ENCODE measurements at places on chromosomes 7 and 10.
A peak's percentile ranks its signal among the peaks of the same experiment; 100 is the strongest.

GRCh38 chr7:135238112-135238744, 4.6 kb downstream of the STRA8 start:
- no peak for DNase-seq

- DNase-seq, result no peak
Measured at GRCh38 chr10:48697821-48698764, 13.4 kb downstream of the WDFY4 start.

GRCh38 chr10:119502209-119502608, 40.3 kb downstream of the RGS10 start:
- no peak for DNase-seq

GRCh38 chr10:104485632-104486031, 132.0 kb downstream of the CFAP58 start:
- DNase-seq, result no peak

- no peak for DNase-seq
Measured at GRCh38 chr10:104935656-104936055, 294.6 kb downstream of the SORCS3 start.

GRCh38 chr7:51374936-51375335, 58.3 kb upstream of the COBL start:
- no peak for DNase-seq

DNA sequence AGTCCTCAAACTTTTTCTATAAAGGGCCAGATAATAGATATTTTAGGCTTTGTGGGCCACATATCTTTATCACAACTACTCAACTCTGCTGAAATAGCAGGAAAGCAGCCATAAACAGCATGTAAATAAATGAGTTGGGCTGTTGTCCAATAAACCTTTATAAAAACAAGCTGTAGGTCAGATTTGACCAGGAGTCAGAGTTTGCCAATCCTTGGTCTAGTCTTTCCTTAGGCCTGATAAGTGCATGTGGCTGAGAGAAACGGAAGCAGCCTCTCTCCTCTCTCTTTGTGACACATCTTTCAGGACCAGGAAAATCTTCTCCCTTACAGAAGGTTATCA, 724.5 kb downstream of the GRID1 start:
- no peak for DNase-seq

- DNase-seq, result no peak
Measured at GRCh38 chr7:86209036-86209435, 434.7 kb upstream of the GRM3 start.

DNA sequence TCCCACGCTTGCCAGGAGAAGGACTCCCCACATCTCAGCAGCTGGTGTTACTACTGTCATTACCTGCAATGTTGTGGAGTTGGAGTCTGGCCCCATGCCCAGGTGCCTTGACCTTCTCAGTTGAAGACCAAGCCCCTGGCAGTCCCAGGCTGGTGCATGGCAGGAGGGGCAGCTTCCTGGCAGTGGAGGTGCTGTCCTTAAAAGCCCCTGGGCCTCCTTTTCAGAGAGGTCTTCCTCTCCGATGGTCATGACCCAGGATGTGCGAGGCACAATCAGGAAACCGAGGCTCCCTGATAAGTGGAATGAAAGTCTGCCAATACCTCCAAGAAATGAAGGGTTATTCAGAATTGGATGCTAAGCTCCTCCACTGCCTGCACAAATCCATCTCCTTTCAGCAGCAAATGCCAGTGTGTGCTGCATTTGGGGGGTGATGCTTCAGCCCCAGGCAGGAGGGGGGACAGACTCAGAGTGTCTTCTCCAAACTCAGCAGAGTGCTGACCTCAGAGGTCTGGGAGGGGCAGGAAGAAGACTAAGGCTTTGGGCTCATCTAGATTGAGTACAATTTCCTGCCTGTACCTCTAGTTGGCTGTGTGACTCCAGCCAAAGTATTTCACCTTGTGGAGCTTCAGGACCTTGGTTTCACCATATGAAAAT, 97.0 kb upstream of the DDC start:
- DNase-seq, result no peak

- no peak for DNase-seq
Measured at GRCh38 chr10:4094751-4095150, 309.7 kb upstream of the KLF6 start.

GRCh38 chr10:16360001-16360400, 76.8 kb upstream of the PTER start:
- no peak for DNase-seq

DNA sequence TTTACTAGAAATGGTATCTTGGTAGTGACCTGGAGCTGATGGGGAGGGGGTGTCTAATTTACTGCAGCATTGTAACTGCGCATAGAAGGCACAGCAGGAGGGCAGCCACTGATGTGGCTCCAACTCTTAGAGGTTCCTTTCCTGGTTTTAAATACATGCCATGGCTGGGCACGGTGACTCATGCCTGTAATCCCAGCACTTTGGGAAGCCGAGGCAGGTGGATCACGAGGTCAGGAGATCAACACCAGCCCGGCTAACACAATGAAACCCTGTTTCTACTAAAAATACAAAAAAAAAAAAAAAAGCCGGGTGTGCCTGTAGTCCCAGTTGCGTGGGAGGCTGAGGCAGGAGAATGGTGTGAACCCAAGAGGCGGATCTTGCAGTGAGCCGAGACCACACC, 19.2 kb upstream of the SEC61G start:
- DNase-seq, result no peak

GRCh38 chr7:27784399-27785053, 44.6 kb downstream of the TAX1BP1 start:
- peak; percentile 76 for DNase-seq

DNA sequence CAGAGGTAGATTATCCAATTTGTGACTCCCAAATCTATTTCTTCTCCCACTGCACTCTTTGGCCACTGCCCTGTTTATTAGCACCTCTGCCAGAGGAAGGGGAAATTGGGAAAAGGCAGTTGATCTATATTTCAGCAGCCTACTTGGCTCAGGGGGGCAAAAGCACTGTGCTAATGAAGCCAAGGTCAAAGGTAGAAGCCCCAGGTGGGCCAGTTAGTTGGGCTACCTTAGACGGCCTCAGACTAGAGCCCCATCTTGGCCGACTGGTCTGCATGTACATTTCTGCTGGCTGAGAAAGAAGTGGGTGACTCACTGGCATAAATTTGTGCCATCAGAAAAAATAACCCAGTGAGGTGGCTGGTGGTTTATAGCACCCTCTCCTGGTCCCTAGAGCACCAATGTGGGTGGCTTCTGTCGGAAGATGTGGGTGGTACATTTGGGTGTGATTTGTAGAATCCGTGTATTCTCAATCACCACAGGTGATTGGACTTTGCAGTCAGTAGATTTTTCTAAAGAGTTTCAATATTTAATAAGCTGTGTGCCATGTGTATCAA, 293.3 kb upstream of the MKI67 start:
- no peak for DNase-seq

GRCh38 chr7:43750016-43750887, 8.2 kb upstream of the BLVRA start:
- no peak for DNase-seq

DNA sequence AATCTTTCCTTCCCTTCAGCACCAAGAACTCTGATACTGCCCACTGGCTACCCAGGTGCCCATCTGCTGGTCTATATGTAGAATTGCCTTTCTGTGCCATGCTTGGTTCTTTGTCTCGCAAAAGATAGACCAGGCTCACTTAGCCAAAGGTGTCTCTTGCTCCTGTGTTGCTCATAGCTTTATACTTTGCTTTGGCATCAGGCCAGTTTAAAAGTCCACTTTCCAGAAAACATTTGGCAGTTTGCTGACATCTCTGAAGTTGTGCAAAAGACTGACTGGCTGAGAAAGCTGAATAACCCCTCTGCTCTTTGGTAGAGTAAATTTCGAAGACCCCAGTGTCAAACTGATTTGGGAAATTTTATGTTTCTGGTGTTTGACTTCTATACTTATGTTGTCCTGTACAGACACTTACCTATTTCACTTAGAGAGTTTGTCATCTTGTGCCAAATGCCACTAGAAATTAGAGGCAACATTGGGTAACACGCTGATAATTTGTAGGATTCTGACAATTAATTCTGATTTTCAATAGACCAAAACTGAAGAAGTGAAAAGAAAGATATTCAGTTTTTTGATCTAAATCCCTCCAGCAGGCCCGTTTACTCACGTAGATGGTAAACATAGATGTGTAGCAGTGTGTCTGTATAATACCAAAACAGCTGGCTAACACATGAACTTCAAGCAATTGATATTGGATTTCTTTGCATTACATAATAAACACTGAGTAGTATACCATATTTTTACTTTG, 91.1 kb downstream of the CPED1 start:
- peak; percentile 9 for DNase-seq

DNA sequence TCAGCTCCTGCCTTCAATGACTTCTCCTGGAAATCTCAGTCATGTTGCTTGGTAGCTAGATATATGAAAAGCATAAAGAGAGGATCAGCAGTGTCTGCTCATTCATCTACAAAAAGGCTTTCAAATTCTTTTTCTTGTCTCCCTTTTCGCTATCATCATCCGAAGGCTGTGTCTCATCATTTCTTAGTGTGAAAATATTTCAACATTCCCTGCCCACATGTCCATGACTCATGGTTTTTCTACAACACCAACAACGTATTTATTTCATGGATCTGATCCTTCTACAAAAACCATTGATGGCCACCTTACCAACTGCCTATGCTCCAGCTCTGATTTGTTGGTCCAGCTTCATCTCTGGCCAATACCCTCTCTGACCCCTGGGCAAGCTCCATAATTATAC, 472.5 kb upstream of the GHITM start:
- no peak for DNase-seq

GRCh38 chr10:69767793-69768192, 33.9 kb upstream of the COL13A1 start:
- DNase-seq, result no peak

DNA sequence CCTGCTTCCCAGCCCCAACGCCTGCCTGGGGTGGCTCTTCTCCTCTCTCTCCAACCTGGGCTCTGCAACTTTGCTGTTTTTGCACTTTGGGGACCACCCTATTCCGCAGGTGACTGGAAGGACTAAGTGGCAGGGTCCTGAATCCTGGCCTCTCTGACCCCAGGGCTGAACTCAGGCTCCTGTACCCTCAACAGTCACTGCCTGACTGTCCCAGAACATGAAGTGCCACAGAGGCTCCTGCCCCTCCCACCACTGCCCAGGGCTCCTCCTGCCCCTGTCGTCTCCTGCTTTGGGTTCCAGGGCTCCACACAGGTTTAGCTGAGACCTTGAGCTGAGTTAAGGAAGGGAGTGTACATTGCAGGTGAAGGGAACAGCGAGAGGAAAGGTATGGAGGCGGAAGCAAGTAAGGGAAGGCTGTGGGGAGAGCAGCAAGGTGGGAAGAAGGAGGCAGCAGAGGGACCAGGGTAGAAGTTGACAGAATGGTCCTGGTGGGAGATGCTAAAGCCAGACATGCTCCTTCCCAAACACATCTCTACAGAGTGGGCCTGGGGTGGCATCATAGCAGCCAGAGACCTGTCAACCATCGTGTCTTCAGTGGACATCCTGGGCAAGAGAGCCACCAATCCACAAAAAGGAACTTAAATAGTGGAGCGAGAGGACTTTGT, 5.7 kb upstream of the GRID1 start:
- no peak for DNase-seq

GRCh38 chr7:101104799-101105198, 19.5 kb downstream of the TRIM56 start:
- DNase-seq, result no peak

DNA sequence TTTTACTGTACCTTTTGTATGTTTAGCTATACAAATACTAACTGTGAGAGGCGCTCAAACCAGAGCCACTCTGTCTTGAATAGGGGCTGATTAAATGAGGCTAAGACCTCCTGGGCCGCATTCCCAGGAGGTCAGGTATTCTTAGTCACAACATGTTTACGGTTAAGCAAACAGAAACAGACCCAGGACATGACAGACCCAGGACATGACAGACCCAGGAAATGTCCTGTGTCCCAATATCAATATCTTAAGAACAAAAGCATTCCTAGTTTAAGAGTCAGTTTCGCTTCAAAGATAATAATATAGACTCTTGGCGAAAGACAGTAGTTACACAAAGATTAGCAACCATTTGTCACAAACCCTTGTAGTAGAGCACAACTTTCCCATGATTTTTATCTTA, 304.5 kb downstream of the CCSER2 start:
- no peak for DNase-seq

GRCh38 chr7:17022920-17023319, 141.1 kb upstream of the AGR3 start:
- DNase-seq, result no peak

- no peak for DNase-seq
Measured at GRCh38 chr7:27611059-27611458, 51.6 kb downstream of the HIBADH start.

Measured in NCI-H226 (cell line).